ENCODE measurements at places on chromosomes 13 and 19. TPM values are rescaled to one million over a fixed set of nuclear protein-coding genes. Genes with fewer than 3 reads are reported as not detected.

DNA sequence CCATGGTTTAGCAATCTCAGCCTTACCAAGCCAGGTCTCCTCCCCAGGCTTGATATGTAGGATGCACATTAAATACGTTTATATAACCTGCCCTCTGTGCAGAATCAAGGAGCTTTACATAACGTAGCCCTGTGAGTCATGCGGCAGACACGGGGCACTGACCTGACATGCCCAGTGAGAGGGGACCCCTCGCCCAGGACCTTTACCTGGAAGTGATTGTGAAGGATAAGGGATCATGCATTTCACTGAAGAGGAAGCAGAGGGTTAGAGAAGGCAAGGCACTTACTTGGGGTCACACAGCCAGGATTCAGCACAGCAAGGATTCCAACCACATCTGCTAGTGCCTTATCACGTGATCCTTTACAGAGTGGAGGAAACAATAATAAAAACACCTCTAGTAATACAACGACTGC is 18.9 kb upstream of the FOSB start:
- DNase-seq, result no peak

GRCh38 chr19:14413693-14414181 is 5.4 kb downstream of the DDX39A start:
- DNase-seq, result no peak

DNA sequence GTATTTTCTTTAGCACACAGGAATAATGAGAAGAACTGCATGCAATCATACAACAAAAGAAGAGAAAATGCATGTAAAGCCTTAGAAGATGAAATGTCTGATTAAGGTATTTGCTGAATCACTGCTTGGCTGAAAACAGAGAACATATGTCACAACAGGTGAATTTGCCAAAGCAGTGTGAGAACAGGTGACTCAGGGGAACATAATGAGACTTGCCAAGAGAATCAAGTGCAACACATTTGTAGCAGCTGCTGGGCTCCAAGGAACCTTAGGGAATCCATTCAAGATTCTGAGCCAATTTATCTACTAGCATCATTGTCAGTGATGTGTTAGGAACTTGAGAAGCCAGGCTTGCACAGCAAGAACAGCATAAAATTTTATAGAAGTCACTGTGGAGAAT is 273.1 kb downstream of the PCDH20 start:
- no peak for DNase-seq

DNA sequence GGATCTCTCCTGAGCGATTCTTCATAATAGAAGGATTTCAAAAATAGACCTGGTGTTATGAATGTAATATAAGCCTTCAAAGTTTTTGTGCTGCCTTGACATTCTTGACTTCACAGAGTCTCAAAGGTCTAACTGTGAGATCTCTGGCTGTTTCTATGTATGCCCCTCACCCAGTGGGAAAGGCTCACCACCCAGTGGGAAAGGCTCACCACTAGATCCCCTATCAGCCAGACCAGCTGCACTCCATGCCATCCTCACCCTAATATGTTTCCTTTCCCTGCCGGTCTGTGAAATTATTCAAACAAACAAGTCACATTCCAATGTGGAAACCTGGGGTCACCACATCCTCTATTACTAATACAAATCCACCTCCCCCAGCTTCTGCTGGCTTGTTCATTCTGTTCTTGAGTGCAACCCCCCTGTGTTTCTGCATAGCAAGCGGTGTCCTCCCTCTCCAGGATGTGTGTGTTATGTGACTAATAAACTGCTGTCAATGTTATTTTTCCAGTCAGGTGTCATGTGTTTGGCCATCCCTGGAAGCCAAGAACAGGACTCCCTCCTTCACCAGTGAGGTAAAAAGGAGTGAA is 13.8 kb upstream of the SLITRK1 start:
- DNase-seq, result no peak

SMIM44 gene
- not detected for polyA plus RNA-seq

DNA sequence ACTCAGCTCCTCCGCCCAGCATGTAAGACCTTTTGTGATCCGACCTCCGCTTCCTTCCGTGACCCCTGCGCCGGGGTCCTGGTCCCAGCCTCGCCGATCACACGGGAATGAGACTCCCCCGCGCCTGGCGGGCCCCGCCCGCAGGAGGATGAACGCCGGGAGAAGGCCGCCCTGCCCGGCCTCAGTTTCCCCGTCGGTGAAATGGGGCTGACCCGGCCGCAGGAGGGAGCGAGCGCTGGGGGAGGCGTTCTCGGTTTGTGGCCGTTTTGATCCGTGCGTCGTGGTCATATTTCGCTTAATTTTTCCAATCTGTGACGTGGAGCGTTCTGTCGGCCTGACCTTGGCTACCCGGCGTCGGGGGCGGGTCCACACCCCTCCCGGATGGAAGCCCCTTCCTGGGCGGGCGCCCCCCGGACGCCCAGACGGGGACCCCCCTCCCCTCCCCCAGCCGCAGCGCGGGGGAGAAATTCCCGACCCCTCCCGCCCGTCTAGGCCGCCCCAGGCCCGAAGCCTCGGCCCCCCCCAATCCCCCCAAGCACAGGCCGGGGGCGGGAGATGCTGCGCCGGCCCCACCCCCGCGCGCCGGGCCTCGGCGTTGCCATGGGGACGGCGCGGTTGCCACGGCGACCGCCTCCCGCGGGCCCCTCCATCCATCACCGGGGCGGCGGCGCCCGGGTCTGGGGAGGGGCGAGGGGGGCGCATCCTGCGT is 11.1 kb downstream of the PALM start:
- DNase-seq, result no peak

SLC17A7 gene
- polyA plus RNA-seq, result 1.2 TPM

ZNF473 gene
- 7.3 TPM for polyA plus RNA-seq

DNA sequence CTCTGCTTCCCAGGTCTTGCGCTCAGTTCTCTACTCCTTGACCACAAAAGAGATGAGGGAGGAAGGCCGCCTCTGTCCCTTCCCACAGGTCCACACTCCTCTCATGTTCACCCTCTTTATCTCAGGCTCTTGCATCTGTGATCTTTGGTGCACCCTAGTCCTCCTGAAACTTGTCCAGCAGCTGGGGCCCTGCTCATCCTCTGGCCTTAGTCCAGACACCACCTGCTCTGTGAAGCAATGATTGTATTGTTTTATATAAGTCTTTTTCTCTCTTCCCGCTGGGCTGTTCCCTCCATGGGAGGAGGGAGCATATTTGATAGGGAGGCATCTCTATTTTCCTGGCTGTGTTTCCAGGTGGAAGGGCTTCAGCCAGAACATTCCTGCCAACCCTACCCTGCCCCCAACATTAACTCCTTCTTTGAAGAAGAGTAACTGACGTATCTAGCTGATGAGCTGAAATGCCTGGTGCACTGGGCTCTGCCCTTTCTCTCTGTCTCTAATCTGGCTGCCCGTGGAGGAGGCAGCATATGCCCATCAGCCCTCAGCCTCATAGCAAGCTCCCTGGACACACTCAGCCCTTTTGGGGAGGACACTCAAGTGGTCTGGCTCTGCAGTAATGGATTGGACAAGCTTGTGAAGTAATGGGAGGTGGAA is 38.2 kb upstream of the SIAH3 start:
- DNase-seq, result no peak

PALM gene
- 36.5 TPM for polyA plus RNA-seq

DNA sequence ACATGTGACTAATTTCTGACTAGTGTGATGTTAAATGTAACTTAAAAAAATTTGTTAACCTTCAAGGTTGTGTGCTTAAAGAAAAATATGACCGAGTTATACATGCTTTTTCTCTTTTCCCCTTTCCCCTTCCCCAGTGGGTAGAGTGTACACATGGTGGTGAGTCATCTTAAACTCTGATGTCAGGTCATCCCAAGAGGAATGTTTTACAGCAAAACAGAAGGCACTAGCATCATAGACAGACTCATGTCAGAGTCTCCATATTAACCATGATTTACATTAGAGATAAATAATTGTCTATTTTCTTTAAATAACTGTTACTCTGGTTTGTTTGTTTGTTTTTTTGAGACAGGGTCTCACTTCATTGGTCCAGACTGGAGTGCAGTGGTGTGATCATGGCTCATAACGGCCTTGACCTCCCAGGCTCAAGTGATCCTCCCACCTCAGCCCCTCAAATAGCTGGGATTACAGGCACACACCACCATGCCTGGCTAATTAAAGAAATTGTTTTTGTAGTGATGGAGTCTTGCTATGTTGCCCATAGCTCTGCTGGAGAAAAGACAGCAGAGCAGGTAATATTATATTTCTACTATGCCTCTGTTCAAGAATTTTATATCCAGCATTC is 160.4 kb upstream of the PCDH9 start:
- DNase-seq, result no peak

DNA sequence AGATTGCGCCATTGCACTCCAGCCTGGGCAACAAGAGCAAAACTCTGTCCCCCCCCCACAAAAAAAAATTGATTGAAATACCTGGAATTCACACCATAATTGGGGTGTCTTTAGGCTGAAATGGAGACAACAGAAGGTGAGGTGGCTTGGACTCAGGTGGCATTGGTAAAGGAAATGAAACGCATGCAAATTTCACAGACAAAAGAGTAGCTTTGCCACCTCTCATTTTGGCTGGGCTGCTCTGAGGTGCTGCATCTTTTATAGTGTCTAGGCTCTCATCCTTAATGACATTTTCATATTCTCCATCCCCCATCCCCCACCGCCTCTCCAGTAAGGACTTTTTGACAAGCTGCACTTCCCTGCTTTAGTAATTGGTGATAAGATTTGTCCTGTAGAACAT is 6.9 kb downstream of the UBE2L5 start:
- DNase-seq, result no peak

GRCh38 chr13:97379386-97379785 is 54.6 kb upstream of the RAP2A start:
- no peak for DNase-seq
